ENCODE measurements at places on chromosomes 2 and 18. TPM values are rescaled to one million over a fixed set of nuclear protein-coding genes. Genes with fewer than 3 reads are reported as not detected.

The XIRP2 gene
- total RNA-seq, result under 0.01 TPM

The SNED1 gene
- 17.9 TPM for total RNA-seq

The COL6A3 gene
- total RNA-seq, result 35.2 TPM

The NPAS2 gene
- 5.4 TPM for total RNA-seq

The MAP3K19 gene
- not detected for total RNA-seq

The PROKR1 gene
- not detected for total RNA-seq

The CFAP210 gene
- total RNA-seq, result not detected

The CAPN14 gene
- total RNA-seq, result 0.09 TPM

The SLC9A4 gene
- total RNA-seq, result not detected

The SS18 gene
- total RNA-seq, result 68.0 TPM

The MYO5B gene
- total RNA-seq, result not detected

The CRYBA2 gene
- not detected for total RNA-seq

The CCL20 gene
- total RNA-seq, result 0.95 TPM

The DYNC1I2 gene
- total RNA-seq, result 150 TPM

The MEP1B gene
- total RNA-seq, result 0.09 TPM

The ACAA2 gene
- 19.2 TPM for total RNA-seq

The SCN2A gene
- total RNA-seq, result under 0.01 TPM
